ENCODE measurements at places on chromosomes 7 and 10.
A peak's percentile ranks its signal among the peaks of the same experiment; 100 is the strongest.

DNA sequence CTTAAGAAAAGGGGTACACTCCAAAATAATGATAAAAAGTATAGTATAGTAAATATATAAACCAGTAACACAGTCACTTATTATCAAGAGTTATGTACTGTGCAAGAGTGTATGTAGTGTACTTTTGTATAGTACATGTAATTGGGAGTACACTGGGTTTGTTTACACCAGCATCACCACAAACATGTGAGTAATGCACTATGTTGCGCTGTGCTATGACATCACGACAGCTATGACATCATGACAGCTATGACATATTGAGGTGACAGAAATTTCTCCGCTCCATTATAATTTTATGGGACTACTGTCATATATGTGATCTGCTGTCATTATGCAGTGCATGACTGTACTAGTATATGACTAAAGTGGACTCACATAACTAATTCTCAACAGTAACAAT is 84.6 kb downstream of the KMT2C start:
- no peak for DNase-seq

DNA sequence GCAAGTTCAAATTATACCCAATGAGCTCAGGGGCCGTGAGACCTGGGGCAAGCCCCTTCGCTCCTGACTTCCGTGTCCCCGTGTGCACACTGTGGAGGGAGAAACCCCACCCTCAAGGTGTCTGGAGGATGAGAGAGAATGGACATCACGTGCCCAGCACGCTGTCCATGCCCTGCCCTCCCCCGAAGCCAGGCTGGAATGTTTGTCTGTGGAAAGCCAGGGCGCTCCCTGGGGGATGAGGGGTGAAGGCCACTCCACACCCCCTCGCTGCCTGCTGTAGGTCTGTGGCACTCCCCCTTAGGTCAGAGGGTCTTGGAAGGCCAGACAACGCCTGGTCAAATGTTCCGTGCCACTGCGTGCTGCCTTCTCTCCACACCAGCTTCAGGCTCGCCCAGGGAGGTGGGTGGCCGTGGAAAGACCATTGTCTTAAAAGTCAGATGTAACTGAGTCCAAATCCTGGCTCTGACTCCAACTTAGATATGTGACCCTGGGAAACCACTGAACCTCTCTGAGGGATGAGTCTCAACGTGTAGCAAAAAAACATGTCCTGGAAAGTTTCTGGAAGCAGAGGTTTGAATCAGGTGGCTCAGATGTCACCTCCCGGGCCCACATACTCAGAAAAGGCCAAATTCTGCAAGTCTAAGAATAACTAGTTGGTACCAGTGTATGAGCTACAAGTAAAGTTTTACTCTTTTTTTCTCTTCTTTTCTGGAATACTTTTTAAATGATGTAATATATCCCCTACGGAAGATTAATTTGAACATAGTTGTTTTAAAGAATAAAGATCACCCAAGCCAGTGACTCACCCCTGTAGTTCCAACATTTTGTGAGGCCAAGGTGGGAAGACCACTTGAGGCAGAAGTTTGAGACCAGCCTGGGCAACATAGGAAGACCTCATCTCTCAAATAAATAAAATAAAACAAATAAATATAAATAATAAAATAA is 24.9 kb downstream of the RCC1L start:
- no peak for DNase-seq

DNA sequence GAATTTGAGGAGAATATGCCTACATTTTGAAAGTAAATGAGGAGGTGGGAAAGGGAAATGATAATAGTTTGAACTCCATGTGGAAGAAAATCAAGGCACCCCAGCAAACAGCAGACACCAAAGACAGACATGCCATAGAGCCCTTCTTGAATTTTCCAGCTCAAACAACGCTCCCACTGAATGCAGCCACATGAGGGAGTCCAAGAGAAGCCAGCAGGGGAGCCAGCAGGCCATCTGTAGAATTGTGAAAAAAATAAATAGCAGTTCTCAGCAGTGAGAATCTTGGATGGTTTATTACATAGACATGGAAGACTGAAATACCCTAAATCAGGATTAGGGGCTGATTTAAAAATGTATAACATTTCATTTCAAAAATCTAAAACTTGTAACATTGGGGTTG is 1567.3 kb upstream of the LRRTM3 start:
- no peak for DNase-seq

DNA sequence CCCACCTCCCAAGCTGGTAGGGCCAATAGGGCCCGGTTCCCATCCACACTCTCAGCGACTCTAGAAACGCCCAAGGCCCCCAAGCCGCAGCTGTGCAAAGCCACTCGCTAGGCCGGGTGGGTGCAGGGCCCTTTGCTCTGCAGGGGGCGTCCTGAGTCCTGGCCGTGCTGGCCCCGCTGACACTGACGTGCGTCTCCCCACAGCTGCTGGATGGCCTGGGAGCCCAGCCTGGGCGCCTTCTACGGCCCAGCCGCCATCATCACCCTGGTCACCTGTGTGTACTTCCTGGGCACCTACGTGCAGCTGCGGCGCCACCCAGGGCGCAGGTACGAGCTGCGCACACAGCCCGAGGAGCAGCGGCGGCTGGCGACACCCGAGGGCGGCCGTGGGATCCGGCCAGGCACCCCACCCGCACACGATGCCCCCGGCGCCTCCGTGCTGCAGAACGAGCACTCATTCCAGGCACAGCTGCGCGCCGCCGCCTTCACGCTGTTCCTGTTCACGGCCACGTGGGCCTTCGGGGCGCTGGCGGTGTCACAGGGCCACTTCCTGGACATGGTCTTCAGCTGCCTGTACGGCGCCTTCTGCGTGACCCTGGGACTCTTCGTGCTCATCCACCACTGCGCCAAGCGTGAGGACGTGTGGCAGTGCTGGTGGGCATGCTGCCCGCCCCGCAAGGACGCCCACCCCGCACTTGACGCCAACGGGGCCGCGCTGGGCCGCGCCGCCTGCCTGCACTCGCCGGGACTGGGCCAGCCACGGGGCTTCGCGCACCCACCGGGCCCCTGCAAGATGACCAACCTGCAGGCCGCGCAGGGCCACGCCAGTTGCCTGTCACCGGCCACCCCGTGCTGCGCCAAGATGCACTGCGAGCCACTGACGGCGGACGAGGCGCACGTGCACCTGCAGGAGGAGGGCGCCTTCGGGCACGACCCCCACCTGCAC is 31.6 kb upstream of the KNDC1 start:
- peak; percentile 9 for DNase-seq

DNA sequence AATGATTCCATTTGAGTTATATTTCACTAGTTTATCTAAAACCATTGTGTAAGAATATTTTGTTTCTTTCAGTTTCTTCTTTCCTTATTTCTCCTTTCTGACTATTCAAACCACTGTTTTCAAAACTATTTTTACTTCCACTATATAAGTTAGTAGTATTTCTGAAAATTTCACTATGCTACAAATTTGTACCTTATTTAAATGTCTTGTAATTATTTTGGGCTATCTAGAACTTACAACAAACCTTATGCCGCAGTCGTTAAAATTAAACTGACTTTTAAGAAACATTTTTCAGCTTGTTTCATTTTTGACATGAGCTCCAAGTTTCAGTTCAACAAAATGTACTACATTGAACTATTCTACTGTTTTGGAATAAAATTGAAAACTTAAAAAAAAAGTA is 1.8 kb downstream of the TFEC start:
- DNase-seq: no peak

- DNase-seq: no peak
Measured at GRCh38 chr10:6365384-6365783, 162.7 kb downstream of the PFKFB3 start.

GRCh38 chr7:1229956-1230355 is 2.7 kb upstream of the UNCX start:
- no peak for DNase-seq

- DNase-seq: no peak
Measured at GRCh38 chr10:8035641-8036470, 18.6 kb upstream of the GATA3 start.

DNA sequence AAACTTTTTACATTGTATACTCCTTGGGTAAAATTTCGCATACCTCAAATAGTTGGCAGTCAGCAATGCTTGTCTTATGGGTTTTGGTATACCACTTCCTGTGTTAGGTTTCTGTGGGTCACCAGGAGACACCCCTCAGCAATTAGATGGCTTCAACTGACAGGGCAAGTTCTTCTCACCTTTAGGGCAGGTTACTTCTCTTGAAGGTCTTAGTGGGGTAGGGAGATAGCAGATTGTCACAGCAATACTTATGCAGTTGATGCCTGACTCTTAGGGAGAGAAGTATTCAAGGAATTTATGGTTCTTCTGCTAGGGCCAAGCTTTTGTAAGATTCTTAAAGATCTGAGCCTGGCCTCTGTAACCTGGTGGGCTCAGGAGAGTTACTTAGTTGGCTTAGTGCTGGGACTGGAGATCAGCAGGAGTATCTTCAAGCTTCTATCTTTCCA is 42.9 kb downstream of the MKLN1 start:
- peak; percentile 59 for DNase-seq

- DNase-seq: no peak
Measured at GRCh38 chr10:28375399-28376354, 72.8 kb upstream of the MPP7 start.

DNA sequence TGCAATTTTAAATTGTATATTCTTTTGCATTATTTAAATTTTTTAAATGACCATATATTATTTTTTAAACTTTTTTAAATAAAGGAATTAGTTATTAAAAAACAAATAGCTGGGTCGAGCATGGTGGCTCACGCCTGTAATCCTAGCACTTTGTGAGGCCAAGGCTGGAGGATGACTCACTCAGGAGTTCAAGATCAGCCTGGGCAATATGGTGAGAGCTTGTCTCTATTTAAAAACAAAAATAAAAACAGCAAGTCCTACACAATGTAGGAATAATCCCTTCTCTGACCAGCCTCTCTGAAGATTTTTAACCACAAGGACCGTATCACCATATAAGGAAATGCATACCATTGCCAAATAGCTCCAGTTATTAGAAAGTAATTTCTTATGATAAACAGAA is 19.6 kb downstream of the NOC3L start:
- no peak for DNase-seq

- DNase-seq: no peak
Measured at GRCh38 chr7:98674461-98674860, 57.4 kb downstream of the NPTX2 start.

DNA sequence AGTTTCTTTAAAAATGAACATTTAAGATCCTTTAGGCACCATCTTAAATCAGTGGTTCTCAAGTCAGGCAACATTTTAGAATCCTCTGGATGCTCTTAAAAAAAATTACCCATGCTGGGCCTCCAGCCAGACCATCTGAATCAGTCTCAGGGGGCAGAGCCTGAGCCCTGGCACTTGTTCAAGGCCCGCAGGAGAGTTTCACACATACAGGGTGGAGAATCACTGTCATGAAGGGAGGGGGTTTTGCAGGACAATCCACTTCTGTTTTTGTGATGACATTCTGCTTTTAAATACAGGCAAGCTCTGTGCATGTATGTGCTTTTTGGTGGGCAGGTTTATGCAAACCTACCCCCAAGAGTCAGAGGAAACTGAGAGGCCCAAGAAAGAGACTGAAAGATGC is 268.6 kb downstream of the SEC23IP start:
- no peak for DNase-seq

- DNase-seq: no peak
Measured at GRCh38 chr10:88962336-88962735, 9.8 kb upstream of the ACTA2 start.

GRCh38 chr7:117435475-117436043 is 8.3 kb upstream of the ASZ1 start:
- no peak for DNase-seq

GRCh38 chr10:3786295-3787015 is 1.4 kb upstream of the KLF6 start:
- peak; percentile 62 for DNase-seq

DNA sequence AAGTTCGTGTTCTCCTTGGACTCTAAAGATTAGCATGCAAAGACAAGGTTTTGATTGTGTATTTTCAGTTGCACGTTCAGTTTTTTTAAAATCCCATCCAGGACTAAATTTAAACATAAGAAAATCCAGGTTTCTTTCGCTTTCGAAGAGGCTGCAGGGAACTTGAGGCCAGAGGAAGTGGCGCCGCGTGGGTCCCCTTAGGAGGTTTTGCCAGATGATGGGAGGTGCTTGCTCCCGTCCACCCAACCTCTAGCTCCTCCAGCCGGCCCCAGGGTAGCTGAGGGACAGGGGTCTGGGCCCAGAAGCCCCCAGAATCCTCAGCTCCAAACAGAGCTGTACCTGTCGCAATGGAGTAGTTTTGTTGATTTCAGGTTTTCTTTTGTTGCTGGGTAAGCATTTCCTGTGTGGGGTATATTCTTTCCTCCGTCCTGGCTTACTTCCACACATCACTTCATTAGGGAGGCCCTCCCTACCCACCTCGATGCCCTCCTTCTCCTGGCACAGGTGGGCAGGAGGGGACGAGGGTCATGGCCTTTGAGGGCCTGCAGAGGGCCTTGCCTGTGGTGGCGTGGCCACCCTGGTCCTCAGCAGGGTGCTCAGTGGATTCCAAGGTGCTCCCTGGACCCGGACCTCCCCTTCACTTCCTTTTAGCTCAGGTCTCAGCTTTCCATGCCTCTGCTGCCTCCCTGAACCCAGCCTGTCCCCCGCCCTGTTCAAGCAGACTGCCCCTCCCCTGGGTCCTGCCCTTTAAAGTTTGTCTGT is 32.6 kb downstream of the LHPP start:
- DNase-seq: no peak

DNA sequence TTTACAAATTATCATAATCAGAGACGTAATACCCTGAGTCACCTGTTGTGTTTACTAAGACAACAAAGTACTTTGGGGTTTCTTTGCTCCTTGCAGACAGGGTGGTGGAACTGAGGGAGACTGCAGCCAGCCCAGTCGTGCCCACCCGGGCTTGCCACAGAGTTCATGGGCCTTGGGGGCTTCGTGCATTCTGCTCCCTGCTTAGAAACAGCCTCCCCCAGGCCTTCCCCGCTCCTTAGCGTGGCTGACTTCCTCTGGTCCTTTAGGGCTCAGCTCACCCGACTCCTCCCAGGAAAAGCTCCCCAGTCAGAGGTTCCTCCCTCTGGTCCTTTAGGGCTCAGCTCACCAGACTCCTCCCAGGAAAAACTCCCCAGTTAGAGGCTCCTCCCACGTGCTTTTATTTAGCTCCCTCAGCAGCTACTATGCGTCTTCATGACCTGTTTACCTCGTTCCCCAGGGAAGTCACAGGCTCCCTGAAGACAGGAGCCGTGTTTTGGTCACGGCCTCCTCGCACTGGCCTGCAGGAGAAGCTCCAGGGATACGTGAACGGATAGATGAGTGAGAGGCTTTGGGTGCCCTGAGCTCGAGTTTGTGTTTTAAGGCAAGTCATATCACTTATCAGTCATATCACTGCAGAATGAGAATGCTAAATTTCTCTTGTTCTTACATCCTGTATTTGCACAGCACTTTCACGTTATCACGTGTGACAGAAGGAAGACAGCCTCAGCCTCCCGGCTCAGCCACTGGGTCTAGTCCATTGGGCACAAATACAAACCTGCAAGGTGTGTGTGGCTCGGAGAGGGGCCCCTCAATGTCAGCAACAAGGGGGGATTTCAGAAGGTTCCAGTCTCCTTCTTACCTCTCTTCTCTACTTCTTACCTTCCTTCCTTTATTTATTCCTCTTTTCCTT is 52.7 kb upstream of the VIPR2 start:
- peak; percentile 59 for DNase-seq

- no peak for DNase-seq
Measured at GRCh38 chr7:12320241-12320986, 83.3 kb downstream of the VWDE start.

Data from CD4-positive, alpha-beta T cell treated with Interleukin-4 for 1 hour (primary cell).